ENCODE measurements at places on chromosomes 16 and 17.

DNA sequence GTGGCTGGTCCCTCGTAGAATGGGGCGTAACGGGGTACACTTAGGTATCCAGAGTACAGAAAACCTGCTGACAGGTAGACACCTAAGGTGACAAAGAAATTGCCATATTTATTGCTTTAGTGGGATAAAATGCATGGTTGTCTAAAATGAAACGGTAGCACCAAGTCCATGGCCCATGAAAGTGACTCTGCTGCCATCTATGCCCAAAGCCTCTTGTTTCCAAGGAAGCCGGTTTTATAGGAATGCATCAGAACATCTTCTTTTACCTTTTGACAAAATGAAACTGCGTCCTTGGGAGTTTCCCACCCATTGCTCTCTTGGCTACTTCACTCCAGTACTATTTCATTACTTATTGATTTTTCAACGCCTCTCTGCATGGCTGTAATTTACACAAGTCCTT is 151.3 kb upstream of the ZFHX3 start:
- DNase-seq: no peak

DNA sequence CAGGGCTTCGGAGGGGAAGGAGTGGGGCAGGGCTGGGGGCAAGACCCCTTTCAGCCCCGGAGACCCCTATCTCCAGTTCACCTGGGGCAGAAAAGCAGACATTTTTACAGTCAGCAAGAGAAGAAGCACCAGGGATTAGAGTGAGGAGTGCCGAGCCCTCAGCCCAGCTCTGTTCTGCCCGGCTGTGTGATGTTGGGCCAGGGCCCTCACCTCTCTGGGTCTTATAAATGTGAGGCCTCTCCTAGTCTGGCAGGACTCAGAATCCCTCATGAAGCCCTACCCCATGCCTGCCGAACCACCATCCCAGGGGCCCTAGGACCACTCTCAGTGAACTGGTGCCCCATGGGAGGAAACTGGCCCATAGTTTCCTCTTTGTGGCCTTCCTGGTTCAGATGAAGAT is 12.8 kb downstream of the CX3CL1 start:
- no peak for DNase-seq

DNA sequence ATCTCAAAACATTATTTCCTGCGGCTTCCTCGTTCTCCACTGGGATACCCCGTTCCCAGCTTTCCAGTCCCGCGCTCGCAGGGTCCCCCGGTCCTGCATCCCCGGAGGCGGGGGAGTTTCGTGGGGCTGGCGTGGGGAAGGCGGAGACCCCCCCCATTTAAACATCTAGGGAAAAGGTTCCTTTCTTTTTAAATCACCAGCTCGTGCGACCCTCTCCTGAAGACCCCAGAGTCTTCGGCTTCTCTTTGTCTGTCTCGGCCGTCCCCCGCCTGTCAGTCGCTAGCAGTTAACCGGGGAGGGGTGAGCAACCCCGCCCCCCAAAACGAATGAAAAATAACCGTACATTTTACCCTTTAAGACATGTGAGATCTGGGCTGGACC is 473 bp upstream of the IGF2BP1 start:
- DNase-seq: no peak

GRCh38 chr16:19119564-19119963 is 5.8 kb downstream of the ITPRIPL2 start:
- DNase-seq: no peak

DNA sequence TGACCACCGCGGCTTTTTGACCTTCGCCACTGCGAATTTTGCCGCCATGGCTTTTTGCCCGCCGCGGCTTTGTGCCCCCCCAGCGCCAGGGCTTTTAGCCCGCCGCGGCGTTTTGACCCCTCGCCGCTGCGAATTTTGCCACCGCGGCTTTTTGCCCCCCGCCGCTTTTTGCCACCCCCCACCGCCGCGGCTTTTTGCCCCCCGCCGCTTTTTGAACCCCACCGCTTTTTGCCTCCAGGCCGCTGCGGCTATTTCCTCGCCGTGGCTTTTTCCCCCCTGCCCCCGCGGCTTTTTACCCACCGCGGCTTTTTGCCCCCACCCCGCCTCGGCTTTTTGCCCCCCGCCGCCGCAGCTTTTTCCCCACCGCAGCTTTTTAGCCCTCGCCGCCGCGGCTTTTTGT is 134.8 kb upstream of the TP53TG3C start:
- no peak for DNase-seq

Measured in stimulated activated CD4-positive, alpha-beta T cell treated with anti-CD3 and anti-CD28 coated beads, Interleukin-2, amount 100 ng/mL, for 24 hours (primary cell).